Inflammatory macrophage (primary cell): ENCODE measurements at places on chromosomes 6 and 20.

- peak; percentile 90 for DNase-seq
These were observed 94.9 kb upstream of the CEP85L start for GRCh38 chr6:118746145-118746824.

DNA sequence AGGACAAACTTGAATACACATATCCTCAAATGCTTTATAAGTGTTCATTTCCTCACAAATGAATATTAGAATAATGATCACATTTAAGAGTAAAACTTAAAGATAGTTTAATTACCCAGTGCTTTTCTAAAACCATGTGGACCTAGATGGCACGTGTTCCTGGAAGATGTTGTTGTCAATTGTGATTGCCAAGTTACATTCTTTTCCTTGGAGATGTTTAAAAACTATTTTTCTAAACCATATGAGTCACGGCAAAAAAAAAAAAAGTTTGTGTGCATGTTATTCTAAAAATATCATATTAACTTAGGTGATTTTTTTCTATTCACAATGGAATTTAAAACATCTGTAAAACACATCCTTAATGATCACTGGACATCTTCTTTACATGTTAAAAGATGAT lies 51.1 kb downstream of the RCAN2 start:
- DNase-seq: no peak

DNA sequence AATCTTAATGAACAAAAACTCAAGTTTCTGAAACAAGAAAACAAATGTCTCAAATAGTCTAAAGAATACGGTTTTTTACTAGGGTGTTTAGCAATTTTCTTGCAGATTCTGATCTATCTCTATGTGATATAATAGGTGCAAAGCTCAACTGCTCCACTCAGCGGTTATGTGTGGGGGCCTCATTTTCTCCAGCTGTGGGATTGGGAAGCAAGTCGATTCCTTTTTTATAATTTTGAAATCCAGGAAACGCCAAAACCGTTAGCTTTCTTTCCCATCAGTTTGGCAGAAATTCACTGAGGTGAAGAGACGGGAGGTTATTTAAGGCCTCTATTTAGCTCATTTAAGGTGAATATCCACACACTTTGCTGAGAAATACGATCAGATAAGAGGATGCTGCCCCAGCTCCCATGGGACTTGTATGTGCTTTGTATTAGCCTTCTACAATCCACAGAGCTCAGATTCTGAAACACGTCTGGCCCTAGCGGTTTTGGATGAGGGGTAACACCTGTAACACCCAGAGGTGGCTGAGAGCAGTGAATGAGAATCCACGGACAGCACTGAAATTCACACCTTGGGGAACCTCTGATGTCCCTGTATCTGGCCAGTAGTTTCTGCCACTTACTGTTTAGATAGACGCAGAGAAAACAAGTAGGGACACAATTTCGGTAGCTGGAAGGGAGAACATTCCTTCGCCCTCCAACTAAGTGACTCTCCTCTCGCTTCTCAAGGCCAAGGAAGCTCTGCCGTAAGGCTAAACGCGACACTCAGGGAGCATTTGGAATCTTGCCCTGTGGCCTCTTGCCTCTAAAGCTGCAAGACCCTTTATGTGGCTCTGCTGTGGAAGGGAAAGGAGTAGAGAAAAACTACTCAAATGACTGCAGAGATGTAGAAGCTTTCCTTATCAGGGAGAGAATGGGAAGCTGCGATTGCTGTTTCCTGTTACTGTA lies 6.5 kb upstream of the BCAS4 start:
- DNase-seq: no peak

DNA sequence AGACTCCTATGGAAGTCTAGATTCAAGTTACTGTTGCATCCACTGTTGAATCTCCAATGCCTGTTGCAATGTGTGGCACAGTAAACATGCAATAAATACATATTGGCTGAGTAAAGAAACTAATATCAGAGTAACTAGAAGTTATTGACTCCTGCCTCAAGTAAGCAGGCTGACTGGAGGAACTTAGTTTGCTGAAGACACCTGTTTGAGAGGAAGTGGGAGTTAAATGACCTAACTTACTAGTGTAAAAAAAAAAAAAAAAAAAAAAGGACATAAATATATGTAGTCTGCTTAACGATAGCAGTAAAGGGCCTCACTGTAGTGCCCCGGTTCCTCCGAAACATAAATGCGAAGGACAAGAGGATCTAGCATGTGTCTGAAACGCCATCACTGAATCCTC lies 249.8 kb upstream of the PRDM1 start:
- DNase-seq: no peak

DNA sequence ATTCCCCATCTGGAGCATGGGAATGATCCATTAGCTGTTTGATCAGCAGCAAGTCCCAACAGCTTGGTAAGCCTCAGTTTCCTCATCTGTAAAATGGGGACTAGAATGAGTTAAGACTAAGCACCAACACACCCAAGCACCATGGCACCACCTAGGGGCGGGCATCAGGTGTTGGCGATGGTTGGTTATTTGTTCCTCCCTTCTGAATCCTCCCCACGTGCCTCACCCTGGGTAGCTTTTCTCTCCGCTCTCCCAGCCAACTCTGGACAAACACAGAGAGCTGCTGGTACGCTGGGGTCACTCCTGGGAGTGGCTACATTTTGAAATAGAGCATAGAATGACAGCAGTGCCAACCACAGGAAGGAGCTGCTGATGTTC lies 13.3 kb upstream of the ITPR3 start:
- no peak for DNase-seq

DNA sequence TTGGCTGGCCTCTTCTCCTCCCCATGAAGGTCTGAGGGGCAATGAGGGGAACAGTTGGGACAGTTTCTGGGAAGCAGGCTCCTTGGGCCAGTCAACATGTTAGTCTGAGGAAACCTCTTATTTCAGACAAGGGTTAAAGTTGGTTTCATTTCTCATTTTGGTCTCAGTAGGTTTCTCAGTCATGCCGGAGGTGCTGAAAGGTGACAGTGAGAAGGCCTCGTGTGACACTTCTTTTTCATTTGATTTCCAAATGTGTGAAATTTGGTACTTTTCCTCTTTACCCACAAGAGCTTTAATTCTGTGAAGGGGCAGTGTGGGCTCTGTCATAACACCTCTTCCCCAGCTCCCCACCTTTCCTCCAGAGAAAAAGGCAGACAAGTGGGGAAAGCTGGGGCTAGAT lies 7.5 kb upstream of the GLP1R start:
- DNase-seq: no peak

DNA sequence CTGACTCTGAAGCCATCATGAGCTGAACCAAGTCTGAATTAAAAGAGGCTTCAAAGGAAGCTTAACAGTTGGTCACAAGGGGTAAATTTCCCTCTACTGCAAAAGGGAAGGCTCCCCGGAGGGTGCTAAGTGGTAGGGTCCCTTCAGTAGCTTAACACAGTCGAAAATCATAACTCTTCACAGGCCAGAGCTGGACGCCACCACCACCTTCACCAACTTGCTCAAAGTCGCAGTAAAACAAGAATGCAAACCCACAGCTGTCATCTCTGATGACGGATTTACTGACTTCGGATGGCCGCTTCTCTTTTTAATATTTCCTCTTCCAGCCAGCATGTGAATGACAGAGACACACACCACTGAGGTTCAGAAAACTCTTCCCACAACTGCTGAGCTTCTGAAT lies 144.7 kb upstream of the FBXL4 start:
- no peak for DNase-seq

DNA sequence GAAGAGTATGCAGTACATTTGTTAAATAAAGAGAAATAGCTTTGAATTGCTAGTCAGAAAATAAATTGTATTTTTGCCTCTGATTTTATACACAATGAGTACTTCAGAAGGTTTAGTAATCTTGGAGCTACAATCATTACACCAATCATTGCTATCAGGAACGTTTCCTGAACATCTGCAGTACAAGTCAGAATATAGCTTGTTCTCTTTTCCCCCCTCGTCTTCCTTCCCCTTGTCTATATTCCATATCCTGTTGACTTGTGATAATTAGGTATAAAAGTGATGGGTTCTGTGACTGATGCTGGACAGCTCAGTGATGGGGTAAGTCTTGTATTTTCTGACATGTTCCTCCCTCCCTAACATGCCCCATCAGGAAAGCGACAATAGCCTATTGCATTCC lies 94.0 kb downstream of the AHI1 start:
- no peak for DNase-seq

DNA sequence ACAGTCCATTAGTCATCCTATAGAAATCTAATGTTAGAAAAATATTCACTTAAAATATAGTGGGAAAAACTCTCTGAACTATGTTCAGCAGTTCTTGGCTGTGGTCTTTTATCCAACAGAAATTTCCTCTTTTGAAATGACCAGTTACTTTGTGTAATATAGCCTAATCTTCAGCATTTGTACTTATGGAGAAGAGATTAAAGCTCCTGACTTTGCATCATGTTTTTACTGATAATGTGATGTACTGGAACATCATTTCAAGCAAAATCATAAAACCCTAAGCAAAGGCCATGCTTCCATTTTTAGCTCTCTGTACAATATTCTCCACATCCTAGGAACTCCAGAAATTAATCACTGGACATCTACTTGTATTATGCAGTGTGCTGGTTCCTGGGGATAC lies 430.8 kb upstream of the RUNX2 start:
- no peak for DNase-seq

DNA sequence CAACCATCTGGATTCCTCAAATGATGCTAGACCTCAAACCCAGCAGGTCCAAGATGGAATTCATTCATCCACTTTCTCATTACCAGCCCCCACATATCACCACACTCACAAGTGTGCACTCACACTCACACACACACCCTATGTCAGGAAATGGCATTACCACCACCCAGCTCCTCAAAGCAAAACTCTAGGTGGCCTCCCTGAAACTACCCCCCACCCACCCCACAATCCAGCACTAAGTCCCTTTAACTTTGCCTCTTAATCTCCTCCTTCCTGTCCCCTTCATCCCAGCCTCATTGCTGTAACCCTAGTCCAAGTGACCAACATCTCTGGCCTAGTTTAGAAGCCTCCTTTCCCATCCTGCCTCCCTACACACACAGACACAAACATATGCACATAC lies 109.4 kb downstream of the TNFAIP3 start:
- DNase-seq: no peak

- DNase-seq: peak; percentile 29
These were observed 810 bp downstream of the LAMP5 start for GRCh38 chr20:9515214-9515585.

DNA sequence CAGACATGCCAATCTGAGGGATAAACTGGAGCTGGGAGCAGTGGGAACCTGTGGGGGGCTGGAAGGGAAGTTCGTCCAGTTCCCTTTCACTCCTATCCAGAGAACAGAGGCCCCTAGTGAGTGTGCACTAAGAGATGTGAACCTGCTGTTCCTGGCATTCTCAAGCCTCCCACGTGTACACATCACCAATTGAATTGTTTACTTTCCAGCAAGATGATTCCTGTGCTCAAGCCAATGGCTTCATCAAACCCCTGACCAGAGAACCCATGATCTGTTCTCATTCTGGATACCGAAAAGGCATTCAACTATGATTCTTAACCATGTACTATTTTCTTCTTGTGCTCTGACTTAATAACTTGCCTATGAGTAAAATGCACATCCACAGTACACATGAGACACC lies 10.2 kb upstream of the SLC22A3 start:
- no peak for DNase-seq

DNA sequence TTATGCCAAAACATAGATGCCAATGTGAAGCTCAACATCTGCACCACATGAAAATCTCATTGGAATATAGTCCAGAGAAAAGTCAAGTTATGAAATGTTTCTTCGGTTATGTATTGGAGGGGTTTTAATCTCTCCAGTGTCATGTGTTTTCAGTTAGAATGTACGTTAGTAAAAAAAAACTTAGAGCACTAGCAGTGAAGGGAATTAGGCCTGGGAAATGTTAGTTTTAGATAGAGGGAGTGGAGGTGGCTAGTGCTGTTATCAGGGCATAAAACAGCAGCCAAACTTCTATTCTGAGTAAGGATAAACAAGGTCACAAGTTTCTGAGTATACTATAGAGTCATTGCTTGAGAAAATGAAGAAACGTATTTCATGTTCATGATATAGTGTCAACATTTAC lies 42.9 kb downstream of the HDGFL1 start:
- DNase-seq: no peak

- DNase-seq: no peak
These were observed 670.6 kb downstream of the CD109 start for GRCh38 chr6:74366634-74367033.

DNA sequence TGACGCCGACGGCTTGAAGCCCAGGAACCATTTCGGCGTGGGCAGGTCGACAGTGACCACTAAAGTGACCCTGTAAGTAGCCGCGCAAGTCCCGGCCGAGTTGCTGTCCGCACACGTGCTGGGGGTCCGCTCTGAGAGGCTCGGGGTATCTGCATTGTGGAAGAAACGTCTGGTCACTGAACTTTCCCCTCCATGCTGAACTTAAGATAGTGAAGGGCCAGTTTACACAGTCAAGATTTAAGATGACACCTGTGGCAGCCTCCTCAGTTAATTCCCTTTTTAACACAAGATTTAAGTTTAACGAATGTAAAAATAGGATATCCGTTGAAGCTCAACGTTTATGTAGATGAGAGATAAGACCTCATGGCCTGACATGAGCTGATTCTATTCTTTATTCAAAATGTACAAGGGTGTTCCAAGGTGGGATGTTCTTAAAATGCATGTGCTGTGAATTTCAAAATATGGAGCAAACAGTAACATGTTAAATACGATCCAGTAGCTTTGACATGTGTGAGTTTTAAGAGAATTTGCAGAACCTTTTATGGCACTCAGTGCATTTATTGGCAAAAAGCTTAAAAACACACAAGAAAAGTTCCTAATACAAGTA lies 116.2 kb downstream of the RTN4IP1 start:
- no peak for DNase-seq

GRCh38 chr6:30876039-30876730 lies 8.1 kb upstream of the DDR1 start:
- no peak for DNase-seq

DNA sequence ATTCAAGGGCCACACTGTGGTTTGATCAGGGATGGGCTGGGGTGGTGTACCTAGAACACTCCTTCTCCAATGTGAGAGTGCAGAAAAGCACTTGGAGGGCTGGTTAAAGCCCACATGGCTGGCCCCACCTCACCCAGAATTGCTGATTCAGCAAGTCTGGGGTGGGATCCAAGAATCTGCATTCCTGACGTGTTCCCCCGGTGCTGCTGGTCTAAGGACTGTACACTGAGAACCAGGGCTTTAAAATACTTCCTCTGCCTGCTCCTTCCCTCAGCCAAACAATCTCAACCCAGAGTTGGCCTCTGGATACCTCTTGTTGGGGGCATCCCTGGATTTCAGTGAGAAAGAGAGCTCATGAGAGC lies 13.4 kb upstream of the OCSTAMP start:
- no peak for DNase-seq

- no peak for DNase-seq
These were observed 252.3 kb downstream of the NKAIN2 start for GRCh38 chr6:124055963-124056362.

DNA sequence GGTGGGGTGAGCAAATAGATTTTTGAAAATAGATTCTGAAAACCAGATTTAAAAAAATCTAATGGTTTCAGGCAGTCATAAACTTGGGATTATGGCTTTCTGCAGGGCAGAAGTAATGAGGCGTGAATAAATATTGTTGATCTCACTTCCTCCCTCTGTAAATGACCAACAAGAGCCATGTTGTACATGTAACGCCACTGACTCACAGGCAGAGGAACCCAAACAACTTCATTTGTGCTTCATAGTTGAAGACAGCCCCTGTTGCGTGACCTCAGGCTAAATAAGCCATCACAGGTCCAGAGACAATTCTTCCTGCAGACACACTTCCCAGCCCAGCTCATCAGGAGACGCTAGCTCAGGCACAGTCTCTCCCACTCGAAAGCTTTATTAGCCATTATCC lies 59.1 kb upstream of the F13A1 start:
- DNase-seq: peak; percentile 78
